ENCODE measurements at places on chromosomes 7 and 10.

- no peak for DNase-seq
Measured at GRCh38 chr7:102069931-102070629, 216.6 kb upstream of the SH2B2 start.

- DNase-seq = no peak
Measured at GRCh38 chr7:3294432-3295100, 6.5 kb upstream of the SDK1 start.

GRCh38 chr10:79459243-79459642 lies 13.8 kb upstream of the ZCCHC24 start:
- DNase-seq = no peak

- no peak for DNase-seq
Measured at GRCh38 chr7:113321201-113321600, 202.8 kb upstream of the SMIM30 start.

GRCh38 chr7:99204078-99204477 lies 3.8 kb downstream of the KPNA7 start:
- no peak for DNase-seq

Measured in CD4-positive, alpha-beta T cell treated with Interleukin-10 for 1 hour (primary cell).